ENCODE measurements at places on chromosomes 11 and 22.

GRCh38 chr11:128608746-128609407, 21.5 kb upstream of the ETS1 start:
- DNase-seq, result no peak

DNA sequence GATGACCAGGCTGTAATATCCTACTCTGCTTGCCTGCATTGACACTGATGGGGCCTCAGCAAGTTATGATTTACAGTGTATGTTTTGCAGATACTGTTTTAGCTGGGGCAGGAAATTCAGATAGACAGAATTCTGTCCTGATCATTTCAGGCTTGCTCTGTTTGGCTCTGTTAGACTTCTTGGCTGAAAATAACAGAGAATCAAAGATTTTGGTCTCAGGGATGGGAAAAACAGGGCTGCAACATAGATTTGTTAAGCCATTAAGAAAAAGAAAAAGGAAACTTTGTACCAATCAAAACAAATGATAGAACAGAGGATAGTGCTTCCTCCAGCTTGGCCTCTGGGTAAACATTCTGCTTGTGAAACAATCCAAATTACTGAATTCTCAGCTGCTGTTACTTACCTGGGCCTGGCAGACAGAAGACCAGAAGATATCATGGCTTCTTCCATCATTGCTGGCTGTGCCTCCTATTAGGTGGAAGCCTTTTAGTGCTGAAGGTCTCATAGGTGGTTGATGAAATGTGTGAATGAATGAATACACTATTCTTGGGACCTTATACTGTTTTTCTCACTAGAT, 22.0 kb downstream of the ZNRF3 start:
- DNase-seq, result no peak

- no peak for DNase-seq
Measured at GRCh38 chr22:43878079-43878795, 13.6 kb downstream of the PNPLA5 start.

DNA sequence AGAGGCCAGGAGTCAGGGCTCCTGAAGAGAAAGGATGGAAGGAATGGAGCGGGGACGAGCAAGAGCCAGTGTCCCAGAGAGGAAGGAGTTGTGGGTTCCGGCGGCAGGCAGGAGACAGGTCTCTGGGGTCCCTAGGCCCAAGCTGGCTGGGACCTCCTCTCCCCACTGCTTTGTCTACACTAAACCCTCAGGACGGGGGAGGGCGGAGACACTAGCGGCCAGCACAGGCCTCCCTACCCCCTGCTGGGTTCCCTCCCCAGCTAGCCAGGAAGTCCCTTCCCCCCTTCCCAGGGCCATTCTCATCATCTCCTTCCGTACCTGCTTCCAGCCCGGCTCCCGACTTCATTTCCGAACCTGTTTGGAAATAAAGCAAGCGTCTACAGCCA, 79.5 kb downstream of the ST3GAL4 start:
- DNase-seq, result no peak

- no peak for DNase-seq
Measured at GRCh38 chr22:27558658-27559371, 242.7 kb downstream of the MN1 start.

GRCh38 chr22:19884954-19885751, 30.5 kb upstream of the GNB1L start:
- no peak for DNase-seq

- DNase-seq, result no peak
Measured at GRCh38 chr11:71246559-71246958, 5.8 kb downstream of the SHANK2 start.

DNA sequence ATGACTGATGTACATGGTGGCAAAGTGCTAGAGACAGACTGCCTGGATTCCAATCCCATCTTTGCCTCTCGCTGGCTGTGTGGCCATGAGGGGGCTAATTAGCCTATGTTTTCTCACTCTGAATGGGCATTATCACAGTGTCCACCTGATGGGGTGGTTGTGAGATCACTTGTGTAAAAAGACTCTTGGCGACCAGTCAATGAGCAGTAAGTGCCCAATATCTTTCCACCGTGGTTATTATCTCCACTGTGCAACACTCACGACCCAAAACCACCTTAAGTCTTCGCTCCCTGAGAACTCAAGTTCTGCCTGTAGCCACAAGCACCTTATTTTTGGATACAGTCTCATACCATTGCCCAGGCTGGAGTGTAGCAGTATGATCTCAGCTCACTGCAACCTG, 52.1 kb downstream of the PLEKHA7 start:
- DNase-seq, result no peak

GRCh38 chr11:14190992-14191778, 167.8 kb downstream of the RRAS2 start:
- no peak for DNase-seq

DNA sequence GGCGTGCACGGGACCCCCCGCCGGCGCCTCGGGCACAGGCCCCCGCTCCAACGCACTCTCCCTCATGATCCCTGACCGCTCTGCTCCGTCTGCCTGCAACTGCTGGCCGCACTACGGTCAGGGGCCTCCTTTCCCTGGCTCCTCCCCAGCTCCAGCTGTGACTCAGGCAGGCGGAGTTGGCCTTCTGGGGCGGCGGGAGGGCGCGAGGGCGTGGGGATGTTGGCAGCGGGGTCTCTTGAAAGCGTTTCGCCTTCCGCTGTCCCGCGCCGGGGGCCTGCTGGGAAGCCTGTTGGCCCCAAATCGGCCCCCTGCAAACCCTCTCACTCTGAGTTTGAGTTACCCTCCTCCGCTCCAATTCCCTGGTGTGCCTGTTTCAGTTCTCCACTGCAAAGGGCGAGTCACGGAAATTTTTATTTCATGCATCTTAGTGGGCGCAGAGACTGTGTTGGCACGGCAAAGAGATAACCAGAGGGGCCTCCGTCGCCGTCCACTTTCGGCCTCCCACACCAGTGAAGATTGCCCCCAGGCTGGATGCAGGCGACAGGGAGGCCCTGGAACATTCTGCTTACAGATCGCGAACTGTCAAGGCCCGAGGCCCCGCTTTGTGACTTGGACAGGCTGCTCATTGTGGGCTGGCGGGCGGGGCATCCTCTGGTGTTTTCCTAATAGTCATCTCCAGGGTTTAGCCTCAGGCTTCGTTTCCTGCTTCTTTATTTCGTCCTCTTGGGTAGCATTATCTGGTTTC, at the start of gene CAVIN3:
CAVIN3 (minus strand) TSS at position 91 of the 745 bp plus-strand sequence; CDS start at position 66, 25 bp downstream.
- peak; percentile 81 for DNase-seq

- DNase-seq, result no peak
Measured at GRCh38 chr11:3735827-3736226, 61.5 kb downstream of the NUP98 start.

- no peak for DNase-seq
Measured at GRCh38 chr11:103420593-103420992, 311.4 kb downstream of the DYNC2H1 start.

- no peak for DNase-seq
Measured at GRCh38 chr22:43520632-43521039, 108.8 kb downstream of the MPPED1 start.

GRCh38 chr11:107623183-107623582, 32.2 kb downstream of the ELMOD1 start:
- no peak for DNase-seq

DNA sequence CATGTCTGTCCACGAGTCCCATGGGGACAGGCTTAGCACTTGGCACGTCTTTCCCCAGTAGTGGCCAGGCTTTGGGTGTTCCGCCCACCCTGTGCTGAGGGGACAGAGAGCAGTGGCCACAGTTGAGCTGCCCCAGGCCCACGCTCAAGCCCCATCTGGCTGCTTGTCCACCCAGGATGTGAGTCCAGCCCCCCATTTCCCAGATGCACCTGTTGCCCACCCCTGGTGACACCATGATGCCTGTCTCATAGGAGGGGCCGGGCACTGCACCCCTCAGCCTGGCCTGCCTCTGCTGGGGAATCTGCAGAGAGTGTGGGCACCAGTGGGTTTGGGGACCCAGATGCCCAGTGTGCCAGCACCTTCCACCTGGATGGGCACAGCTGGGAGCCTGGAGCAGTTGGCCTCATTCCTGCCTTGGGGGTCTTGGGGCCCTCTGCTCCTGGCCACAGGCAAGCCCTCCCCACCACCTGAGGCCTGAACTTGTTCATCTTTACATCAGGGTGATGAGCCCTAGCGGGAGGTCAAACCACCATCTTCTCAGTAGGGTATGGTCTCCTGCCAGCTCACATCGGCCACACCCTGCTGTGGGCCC, 5.7 kb downstream of the SIGIRR start:
- DNase-seq, result no peak

GRCh38 chr11:95592471-95592870, 197.1 kb downstream of the FAM76B start:
- DNase-seq, result no peak

GRCh38 chr11:20592741-20593140, 6.7 kb upstream of the SLC6A5 start:
- DNase-seq, result no peak

DNA sequence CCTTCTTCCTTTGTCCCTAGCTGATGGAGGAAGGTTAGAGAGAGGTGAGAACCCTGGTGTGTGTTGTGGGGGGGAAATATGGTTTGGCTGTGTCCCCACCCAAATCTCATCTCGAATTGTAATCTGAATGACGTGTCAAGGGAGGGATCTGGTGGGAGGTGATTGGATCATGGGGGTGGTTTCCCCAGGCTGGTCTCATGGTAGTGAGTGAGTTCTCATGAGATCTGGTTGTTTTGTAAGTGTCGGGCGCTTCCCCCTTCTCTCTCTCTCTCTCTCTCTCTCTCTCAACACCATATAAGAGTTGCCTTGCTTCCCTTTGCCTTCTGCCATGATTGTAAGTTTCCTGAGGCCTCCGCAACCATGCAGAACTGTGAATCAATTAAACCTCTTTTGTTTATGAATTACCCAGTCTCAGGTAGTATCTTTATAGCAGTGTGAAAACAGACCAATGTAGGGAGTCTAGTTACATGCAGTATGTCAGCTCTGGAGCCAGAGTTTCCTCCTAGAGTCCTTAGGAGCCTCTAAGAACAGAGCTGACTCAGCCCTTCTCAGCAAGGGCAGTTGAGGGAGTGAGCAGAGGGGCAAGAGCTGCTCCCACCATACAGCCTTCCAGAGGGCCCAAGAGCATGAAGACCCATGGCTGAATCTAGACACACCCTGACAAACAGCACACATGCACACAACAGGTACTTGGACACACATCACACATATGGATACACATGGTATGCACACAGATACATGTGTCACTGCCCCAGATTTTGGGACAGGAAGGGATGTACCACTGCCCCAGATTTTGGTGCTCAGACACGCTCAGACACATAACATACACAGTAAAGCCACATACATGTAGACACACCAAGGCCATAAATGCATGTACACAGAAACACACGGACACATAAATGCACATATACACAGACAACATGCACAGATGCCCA, 12.9 kb upstream of the LRRC32 start:
- no peak for DNase-seq

GRCh38 chr22:48566741-48567140, 1260.9 kb downstream of the BRD1 start:
- DNase-seq, result no peak

DNA sequence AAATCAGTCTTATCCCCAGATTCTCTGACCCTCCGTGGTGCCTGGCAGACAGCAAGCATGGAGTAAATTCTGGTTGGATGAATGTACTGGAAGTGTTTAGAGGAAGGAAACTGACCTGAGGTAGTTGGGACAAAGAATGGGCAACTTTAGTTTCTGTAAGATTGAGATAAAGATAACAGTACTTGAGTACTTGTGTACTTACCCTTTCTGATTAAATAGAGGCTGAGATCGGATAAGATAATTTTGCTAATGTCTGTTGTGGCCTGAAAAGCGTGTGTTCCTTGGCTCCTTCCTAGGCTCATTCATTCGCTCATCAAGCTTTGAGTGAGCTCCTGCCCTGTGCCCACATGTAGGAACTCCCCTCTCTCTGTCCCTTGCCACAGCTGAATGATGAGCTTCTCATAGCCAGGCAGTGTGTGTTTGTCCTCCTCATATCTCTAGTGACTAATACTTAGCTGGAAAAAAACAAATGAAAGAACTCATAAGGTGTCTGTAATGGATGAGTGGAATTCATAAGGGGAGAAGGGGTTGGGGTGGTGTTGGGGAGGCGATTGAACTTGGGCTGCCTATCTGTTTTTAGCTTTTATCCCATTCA, 118.1 kb downstream of the DBX1 start:
- no peak for DNase-seq

GRCh38 chr11:133300666-133301065, 231.6 kb downstream of the OPCML start:
- DNase-seq, result no peak

DNA sequence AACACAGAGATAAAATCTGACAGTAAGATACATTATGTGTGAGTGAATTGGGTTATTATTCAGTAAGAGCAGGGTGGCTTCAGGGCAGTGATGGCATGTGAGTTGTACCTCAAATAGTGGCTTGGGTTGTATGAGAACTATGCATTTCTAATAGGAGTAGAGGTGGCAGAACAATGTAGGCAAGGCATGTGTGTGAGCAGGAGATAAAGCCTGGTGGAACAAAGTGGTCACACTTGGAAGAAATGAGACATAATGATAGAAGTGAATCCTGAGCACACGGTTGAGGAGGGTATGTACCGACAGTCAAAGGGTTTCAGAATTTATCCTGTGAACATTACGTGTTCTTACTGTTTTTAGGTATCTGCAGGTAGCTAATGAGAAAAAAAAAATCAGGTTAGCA, 159.3 kb downstream of the CASP12 start:
- DNase-seq, result no peak

- no peak for DNase-seq
Measured at GRCh38 chr11:85725510-85726258, 39.7 kb upstream of the CCDC89 start.

GRCh38 chr11:69641681-69642548, 959 bp downstream of the CCND1 start:
- DNase-seq, result no peak
